ENCODE measurements at places on chromosomes 11 and 22.

DNA sequence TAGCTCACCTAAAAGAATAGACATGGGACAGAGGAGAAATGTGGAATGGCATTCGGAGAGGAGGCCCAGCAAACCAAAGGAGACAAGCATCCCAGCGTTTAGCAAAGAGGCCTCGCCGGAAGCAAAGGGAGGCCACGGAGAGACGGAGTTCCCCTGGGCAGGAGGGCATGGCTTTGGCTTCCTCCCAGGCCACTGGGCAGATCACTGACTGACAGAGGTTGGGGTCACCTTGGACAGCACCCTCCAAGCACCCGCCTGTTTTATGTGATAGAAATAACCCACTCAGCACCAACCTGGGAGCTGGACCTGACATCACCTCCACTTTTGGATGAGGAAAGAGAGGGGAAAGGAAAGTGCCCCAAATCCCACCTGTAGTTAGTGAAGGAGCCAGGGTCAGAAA lies 434.1 kb downstream of the BRD1 start:
- no peak for DNase-seq

GRCh38 chr11:47918370-47918690 lies 62.0 kb upstream of the PTPRJ start:
- no peak for DNase-seq

- peak; percentile 26 for DNase-seq
These were observed at the start of gene CFAP300 for GRCh38 chr11:102047305-102047924. Gene CFAP300, plus strand, starts transcription at chr11:102047437. Its CDS starts 34 bp downstream, at chr11:102047471.

- peak; percentile 97 for DNase-seq
These were observed 14.6 kb upstream of the TEF start for GRCh38 chr22:41367039-41367679.

DNA sequence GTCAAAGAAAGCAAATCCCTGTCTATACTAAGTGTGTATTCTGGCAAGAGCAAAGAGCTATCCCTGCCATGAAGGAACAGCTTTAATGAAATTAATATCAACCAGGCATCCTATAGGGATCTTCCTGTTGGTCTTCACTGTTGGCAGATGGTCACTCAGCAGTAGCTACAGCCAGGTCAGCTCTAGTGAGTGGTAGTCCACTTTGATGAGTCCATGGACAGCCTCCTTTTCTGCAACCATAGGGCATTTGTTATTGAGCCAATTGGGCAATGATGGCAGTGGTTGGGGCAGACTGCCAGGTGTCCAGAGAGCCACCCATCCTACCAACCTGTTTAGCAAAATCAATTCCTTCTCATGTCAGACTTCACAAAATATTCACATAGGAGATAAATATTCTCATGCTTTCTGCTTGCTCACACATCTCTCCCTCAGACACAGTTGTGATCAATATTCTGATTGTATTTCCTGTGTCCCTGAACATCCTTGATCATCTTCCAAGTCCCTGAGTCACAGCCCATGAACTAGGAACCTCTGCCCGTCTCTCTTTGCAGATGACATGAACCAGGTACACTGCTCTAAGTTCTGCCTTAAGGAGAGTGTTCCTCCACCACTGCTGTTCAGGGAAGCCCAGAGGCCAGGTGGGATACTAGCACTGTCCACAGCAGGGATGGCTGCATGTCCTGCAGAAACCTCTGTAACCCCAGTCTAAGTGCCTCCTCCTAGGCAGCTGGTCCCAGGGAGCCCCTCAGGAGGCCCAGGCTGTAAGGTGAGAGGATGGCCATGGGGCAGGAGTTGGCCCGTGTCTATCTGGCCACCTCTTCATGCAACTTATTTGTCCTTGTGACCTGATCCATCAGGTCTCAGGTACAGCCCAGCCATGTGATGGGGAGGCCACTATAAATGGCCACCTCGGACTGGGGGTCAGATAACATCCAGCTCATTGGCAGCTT lies 74.2 kb upstream of the IGLL5 start:
- no peak for DNase-seq

- DNase-seq = no peak
These were observed 16.0 kb downstream of the CARD10 start for GRCh38 chr22:37503183-37503683.

- peak; percentile 46 for DNase-seq
These were observed 13.6 kb upstream of the LGR4 start for GRCh38 chr11:27485930-27486773.

DNA sequence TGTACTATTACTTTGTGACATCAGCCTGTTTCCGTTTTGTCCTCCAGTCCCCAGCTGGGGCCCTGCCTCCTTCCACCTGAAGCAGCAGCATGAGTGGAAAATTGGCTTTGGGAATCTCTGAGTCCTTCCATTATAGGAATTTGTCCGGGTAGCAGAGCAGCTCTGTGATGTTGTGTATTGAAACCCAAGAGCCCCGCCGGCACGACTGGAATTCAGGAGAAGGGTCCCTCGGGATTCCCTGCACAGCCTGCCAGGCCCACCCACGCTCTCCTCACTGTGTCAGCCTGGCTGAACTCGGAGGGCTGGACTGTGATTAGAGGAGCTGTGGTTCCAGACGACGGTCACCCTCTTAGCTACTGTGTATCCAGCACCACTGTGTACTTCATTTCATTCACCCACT lies 18.8 kb upstream of the TSPAN18 start:
- DNase-seq = no peak

- DNase-seq = peak; percentile 36
These were observed 43.1 kb downstream of the SCGB1A1 start for GRCh38 chr11:62461740-62462507.

DNA sequence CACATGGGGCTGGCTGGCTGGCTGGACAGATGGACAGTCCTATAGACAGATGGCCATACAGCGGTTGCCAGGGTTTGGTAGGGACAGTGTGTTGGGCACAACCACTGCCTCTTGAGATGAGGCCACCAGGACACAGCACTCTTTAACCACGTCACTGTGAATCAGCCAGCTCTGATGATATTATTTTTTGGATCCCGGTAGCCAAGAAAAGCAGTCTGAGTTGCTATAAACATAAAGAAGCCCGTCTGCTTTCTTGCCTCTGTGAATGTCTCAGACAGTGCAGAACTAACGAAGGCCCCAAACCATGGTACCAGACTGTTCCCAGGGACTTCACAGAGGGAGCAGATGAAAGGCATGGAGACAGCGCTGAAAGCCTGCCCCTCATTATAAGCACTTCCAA lies 115.9 kb upstream of the CSNK2A3 start:
- no peak for DNase-seq

DNA sequence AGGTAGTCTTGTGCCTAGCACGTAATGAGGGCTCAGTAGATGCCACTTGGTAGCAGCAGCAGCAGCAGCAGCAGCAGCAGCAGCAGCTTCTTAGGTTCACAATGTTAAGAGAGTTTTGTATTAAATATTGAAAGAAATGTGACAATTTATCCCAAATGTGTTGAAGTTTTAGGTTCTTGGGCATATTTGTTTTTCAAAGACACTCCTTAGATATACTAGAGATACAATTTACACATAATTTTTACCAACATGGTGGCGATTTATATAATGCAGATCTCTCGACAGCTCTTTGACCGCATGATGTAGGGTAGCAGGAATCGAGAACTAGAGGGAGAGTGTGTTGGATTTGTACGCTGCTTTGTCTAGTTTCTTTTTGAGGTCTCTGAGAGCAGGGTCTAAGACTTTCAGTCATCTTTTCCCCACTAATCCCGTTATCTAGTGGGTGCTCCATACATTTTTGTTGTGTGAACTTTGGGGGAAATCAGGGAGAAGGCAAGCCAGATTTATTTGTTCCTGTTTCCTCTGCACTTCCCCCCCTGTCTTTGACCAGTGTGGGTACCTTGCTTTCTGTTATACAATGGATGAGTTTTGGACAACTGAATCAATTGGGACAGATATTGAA lies 1.4 kb downstream of the FDX1 start:
- no peak for DNase-seq

- no peak for DNase-seq
These were observed 179.0 kb upstream of the NECTIN1 start for GRCh38 chr11:119907878-119908572.

DNA sequence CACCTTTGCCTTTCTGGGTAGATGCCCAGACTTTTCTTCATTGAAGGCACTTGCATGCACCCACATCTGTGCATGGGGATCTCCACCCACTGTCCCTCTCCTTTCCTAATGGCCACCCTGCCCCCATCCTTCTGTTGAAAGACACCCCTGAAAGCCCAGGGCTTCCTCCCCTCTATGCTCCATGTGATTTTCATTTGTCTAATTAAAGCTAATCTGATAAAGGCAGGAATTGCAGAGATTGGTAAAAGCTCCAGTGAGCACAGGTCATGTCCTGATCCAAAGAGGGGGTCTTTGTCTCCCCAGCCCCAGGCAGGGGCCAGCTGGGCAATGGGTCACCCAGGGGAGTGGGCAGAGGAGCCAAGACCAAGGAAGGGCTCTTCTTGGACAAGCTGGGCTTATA lies 107.6 kb upstream of the CD82 start:
- DNase-seq = no peak

DNA sequence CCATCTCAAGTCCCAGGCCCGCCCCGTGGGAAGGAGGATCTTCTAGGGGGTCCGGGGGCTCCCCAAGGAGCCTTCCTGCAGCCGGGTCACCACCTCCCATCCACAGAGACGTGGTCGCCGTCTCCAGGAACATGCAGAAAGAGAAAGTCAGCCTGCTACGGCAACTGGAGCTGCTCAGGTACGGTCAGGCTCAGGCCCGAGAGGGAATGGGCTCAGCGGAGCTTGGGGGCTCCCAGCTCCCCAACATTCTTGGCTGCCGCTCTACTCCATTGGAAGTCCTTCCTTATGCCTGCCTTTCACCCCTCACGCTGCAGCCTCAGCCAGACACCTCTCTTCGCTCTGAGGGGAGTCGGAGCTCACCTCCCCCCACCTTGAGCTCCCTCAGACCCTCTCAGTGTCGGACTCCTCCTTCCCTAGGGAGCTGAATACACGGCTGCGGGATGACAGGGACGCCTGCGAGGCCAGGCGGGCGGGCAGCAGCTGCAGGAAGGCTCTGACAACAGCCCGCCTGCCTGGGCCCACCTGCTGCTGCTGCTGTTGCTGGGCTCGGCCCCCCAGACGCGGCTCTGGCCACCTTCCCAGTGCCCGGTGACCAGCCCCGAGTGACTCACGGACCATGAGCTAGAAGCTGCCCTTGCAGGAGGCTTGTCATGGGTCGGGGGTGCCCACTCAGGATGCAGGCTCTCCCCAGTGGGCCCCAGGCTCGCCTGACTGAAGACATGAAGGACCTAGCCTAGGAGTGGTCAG lies 1.5 kb upstream of the CD151 start:
- DNase-seq = peak; percentile 70

- no peak for DNase-seq
These were observed 158.8 kb upstream of the GUCY1A2 start for GRCh38 chr11:107177106-107177477.

- no peak for DNase-seq
These were observed 17.4 kb downstream of the AMOTL1 start for GRCh38 chr11:94785509-94785908.

- DNase-seq = no peak
These were observed 14.6 kb upstream of the SLC25A18 start for GRCh38 chr22:17548756-17549035.

DNA sequence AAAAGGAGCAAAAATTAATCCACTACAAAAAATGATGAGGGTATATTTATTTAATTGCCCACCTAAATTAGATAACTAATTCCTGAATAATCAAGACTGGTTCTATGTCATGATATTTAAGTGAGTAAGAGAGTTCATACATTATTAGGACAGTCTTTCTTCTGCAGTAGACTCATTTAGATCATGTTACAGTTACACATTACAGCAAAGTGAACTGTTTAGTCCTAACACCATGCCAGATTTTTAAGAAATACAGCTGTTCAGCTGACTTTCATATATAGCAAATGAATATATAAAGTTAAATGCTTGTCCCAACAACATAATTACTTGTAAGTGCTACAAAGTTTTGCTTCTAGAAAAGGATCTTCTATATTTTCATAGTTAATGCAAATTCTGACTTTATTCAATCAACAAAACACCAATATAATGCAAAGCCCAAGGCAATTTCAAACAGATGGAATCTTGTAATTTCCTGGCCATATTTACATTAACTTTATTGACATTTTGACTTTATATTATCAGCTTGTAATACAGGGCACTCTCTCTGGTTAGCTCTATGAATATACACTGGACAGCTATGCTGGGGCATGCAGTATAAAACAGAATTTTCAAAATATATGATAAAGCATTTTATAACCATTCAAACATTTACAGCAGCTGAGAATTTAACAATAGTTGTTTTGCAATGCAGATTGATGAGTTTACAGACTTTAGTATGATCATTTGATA lies 45.7 kb upstream of the TP53AIP1 start:
- no peak for DNase-seq

- DNase-seq = no peak
These were observed 62.2 kb upstream of the ADA2 start for GRCh38 chr22:17281440-17281841.

DNA sequence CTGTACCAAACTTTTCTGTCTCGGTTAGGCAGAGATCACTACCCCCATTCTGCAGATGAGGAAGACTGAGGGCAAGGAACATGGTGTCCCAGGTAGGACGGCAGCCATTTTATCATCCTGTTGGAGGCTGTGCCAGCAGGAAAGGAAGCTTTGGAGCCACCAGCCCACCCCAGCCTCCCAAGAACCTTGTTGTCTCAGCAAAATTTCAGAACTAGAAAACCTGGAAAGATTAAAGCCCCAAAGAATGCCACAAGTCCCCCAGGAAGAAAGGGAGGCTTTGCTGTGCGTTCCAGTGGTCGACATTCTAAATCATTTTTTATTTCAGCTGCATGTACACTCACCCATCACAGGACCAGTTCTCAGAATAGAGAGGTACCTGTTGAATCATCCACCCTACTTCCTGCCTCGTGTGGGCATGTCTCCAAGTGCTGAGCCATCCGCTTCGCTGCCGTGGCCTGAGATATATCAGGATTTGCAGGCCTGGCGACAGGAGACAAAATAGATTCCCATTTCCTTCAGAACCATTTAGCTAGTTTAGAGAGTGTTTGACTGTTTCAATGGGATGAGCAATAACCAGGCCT lies 13.0 kb upstream of the EIF3D start:
- peak; percentile 66 for DNase-seq

DNA sequence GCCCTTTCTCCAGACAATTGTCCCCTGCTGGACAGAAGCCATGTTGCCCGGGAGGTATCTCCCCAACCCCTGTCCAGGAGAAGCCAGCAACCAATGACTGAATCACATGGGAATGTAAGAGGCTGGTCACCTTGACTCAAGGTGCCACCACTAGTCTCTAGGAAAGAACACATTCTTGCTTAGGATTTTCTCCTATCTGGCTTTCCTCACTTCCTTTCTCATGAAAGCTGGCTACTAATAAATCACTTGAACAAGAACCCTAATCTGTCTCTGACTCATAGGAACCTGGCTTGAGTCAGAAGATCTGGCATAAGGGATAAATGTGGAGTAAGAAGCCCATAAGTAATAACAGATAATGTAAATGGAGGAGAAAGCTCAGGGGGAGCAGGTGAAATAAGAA lies 101.4 kb upstream of the C11orf87 start:
- DNase-seq = no peak

DNA sequence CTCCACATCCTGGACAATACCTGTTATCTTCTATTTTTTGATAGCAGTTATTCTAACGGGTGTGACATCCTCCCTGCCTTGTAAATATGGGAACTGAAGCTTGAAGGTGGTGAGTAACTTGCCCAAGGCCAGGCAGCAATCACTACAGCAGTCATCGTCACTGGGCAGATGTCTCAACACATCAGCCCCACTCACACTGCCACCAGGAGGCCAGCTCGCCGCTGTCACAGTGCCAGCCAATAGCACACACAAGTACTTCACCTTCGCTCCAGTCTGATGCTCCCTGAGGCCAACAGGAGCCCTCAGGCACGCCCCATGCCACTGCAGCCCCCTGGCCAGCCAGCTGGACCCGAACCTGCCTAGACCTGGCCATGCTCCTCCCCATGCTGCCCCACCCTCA lies 4.9 kb upstream of the TTLL1 start:
- peak; percentile 21 for DNase-seq

- no peak for DNase-seq
These were observed 4.7 kb downstream of the C11orf52 start for GRCh38 chr11:111923351-111923788.
